ENCODE measurements at places on chromosomes 6 and 20.

DNA sequence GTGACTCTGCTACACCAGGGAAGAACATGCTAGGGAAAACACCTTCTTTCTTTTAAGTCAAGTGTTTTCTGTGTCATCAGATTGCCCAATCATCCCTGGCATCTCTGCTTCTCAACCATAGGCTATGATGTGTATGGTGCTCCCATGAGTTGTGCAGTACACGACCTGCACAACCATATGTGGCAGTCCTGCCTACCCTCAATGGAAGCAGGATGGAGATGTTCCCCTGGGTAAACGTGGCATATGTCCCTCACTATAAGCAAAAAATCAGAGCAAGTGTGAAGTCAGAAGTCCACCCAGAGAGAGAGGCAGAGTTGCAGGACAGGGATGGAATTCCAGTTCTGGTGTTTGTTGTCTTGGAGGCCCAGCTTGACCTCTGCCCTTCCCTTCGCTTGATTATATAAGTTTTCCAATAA, 10.3 kb upstream of the SNHG17 start:
- no peak for DNase-seq

- DNase-seq = peak; percentile 97
These were observed at the start of gene TRIM38 for GRCh38 chr6:25962149-25963127. Gene TRIM38, plus strand, starts transcription at chr6:25962802. Its CDS starts 3,721 bp downstream, at chr6:25966523.

GRCh38 chr6:134138226-134138975, 86.0 kb upstream of the SLC2A12 start:
- no peak for DNase-seq

- no peak for DNase-seq
These were observed 48.4 kb upstream of the DSN1 start for GRCh38 chr20:36821964-36822437.

DNA sequence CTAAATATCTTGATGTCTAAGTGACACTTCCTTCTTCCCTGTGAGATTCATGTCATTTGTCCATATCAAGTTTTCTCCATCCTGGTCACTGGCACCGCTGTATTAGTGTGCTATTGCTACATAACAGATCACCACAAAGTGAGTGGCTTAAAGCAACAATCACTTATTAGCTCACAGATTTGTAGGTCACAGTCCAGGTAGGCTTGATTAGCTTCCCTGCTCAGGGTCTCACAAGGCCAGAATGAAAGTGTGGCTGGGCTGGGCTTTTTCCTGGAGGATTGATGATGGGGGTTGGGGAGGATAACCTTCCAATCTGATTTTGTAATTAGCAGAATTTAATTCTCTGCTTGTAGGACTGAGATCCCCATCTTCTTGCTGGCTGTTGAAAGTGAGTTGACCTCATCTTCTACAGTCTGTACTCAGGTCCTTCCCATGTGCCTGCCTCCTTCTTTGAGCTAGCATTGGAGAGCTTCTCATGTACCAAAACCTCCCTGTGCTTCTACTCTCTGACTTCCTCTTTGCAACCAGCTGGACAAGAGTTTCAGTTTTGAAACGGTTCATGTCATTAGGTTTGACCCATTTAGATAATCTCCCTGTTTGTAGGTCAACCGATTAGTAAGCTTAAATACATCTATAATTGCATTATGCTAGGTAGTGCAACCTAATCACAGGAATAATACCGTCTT, 152.4 kb upstream of the MAN1A1 start:
- no peak for DNase-seq

DNA sequence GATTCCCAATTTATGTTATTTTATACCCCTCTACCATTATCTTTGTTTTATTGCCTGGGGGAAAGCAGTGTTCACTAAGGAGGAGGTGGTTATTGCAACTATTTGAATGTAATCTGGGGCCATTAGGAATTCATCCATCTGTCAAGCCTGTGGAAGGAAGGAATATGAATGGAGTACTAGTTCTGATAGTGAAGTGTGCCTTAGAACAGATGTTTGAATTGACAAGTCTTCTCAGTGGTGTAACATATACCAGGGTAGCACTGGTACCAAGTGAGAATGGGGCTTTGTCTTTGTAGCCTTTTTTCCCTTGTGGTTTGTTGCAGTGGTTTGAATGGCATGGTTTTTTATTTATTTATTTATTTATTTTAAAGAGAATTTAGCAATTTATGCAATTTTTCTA, 27.9 kb upstream of the HDAC2 start:
- DNase-seq = no peak

- DNase-seq = peak; percentile 31
These were observed 225.5 kb downstream of the BMP7 start for GRCh38 chr20:57040924-57041323.

GRCh38 chr6:137432054-137432611, 62.1 kb downstream of the OLIG3 start:
- no peak for DNase-seq

DNA sequence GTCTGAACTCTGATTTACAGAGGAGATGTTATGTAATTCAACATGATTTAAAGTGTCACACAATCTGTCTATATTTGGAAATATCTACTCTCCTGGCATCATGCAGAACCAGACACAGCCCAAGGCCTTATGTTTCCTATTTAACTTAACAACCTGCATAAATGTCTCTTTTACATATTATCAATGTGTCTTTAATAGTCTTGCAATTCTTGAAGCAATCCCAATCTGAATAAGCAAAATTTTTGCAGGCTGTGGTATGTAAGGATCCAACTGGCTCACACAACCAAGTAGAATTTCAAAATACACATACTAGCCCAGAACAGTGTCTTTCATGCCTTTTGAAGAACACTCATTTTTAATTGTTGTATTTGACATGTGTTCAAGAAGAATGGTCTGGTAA, 443.2 kb downstream of the MAFB start:
- no peak for DNase-seq

DNA sequence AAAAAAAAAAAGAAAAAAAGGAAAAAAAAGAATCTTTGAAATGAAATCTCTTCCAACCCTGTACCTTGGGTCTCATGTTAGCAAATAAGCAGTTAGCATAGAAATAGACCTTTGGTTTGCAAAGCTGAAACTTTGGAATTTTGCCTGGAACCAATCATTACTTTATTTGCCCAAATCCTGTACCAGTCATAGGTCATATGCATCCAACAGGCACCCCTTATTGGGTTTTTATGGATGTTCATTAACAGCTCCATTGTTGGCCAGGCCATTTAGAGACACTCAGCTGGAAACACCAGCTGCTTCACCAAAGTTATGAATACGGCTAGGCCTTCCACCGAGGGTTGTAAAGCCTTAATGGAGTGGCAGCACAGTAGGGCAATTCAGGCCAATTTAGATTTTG, 53.0 kb downstream of the ALDH8A1 start:
- DNase-seq = no peak

DNA sequence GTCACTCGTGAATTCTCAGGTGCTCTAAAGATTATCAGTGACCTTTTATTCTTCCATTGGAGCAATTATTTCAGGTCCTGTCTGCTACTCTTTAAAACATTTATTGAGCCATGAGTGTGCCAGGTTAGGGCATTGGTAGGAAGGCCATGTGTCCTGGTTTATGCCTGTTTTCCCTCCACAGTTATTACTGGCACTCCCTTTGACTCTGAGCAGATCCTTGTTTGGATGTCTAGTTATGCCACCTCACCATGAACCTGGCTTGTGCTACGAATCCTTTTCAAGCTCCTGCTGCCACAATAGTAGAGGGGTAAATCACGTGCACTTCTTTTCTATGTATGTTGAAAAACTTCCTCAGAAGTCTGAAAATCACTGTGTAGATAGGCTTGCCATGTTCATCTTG, 27.4 kb downstream of the CRYBG1 start:
- DNase-seq = no peak

GRCh38 chr20:10060226-10060625, 25.4 kb downstream of the ANKEF1 start:
- peak; percentile 24 for DNase-seq

DNA sequence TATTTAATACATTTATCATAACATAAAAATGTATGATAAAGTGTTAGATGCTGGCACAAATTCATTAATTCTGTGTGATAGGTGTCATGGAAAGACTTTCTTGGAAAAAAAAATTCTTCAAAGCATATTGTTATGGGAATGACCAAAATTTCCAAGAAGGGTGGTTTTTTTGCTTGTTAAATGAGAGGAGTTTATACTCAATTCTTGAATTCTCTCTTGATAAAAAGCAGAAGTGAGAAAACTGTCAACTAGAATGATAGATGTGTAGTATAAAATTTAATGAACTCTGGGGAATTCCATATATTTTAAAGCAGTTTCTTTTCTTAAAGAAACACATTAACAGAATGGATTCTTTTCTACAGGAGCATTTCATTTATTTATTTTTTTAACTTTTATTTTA, 62.0 kb upstream of the SNAP91 start:
- DNase-seq = no peak

DNA sequence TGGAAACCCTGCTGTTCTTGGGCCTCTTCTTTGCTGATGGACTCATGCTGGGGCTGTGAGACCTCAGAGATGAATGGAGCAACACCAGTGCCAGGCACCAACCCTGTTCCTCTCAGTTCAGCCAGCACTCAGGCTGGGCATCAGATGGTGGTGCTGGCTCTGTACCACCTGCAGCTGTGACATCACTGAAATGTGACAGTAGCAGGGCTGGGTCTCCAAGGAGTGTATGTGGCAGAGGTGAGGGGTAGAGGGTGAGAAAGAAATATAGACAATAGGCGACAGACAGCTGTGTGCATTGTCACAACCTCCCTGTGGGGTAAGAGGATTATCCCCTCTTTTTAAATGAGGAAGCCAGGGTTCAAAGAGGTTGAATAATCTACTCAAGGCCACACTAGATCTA, at the start of gene TP53TG5:
Gene TP53TG5, minus strand, starts transcription at position 135 of the 400 bp plus-strand sequence. Its CDS starts 89 bp downstream, at position 46.
- DNase-seq = no peak

- DNase-seq = no peak
These were observed 41.9 kb downstream of the UTRN start for GRCh38 chr6:144327081-144327480.

DNA sequence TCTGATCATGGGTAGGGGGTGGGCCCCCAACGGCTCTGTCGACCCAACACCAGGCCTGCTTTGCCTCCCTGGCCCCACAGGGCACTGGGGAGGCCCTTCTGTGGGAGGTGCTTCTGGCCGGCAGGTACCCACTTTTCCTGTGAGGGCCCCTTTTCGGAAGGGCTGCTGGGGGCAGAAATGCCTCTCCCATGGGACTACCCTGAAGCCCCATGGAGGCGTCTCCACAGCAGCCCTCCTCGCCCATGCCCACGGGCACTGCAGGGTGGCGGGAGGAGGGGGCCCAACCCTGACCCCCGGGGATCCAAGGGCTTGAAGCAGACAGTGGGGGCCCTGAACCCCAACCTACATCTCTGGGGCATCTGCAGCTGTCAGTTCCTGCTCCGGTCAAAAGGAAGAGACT, 2.3 kb downstream of the BIRC7 start:
- DNase-seq = no peak

DNA sequence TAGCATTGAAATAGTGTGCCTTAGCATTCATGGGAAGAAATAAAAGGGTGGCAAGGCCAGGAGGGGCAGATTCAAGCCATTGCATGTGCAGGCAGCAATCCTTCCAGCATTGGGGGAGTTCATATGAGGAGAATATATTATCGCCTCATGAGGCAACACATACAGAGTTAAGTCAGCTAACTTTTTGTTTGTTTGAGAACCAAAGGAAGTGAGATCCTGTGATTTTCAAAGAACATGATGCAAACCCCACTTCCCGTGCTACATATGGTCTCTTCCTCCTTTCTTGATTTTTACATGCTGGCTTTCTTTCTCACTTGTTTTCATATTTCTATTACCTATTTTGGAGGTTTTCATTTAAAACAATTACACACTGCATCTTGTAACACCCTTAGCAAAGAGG, 579.7 kb upstream of the ARID1B start:
- no peak for DNase-seq

- no peak for DNase-seq
These were observed 650.6 kb upstream of the ARID1B start for GRCh38 chr6:156126535-156126934.

GRCh38 chr6:95786802-95787201, 209.5 kb downstream of the MANEA start:
- DNase-seq = no peak

- DNase-seq = no peak
These were observed 171.4 kb downstream of the COL9A1 start for GRCh38 chr6:70131528-70131927.

DNA sequence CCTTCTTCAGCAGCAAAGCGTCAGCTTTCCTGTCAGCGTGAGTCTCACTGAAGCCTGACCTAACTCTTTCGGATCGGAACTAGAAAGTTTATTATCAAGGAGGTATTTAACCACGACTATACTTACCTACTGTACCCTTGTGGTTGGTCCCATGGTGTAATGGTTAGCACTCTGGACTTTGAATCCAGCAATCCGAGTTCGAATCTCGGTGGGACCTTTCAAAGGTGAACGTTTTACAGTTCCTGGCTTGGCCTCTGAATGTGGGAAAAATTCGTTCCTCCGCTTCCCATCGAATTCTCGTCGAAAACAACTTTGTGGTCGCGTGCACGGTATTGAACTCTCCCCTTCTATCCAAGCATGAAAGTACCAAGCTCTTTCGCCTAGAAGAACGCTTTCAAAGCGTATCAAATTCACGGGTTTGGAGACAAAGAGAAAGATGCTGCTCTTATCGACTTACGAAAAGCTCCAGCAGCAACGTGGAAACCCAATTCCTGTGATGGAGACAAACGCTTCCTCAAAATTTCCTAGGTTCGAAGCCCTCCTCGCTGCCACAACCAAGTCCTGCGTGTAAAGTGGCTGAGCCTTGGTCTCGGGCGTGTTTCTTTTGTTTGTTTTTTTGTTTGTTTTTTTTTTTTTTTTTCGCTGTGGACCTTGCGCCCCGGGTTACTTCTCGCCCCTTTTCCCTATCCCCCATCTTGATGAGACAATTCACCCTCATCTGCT, 63.7 kb downstream of the GPX5 start:
- DNase-seq = peak; percentile 90

GRCh38 chr20:40563296-40563950, 125.6 kb downstream of the MAFB start:
- no peak for DNase-seq

DNA sequence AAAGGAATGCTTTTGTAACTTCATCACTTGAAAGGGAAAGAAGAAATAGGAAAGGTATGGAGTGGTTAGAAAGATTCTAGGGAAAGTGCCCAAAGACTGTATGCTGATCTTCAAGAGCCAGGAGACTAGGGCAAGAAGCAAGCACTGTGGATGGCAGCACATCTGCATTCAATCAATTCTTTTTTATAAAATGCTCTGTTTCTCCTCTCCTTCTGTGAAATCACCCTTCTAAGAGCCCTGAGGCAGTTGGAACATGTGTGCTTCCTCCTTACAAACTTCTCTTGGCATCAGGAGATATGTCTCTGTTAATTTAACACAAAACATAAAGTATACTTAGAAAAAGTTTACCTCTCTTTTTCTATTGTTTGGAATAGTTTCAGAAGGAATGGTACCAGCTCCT, 1162.2 kb upstream of the GJE1 start:
- no peak for DNase-seq

GRCh38 chr6:156582509-156582992, 194.6 kb upstream of the ARID1B start:
- no peak for DNase-seq

GRCh38 chr6:108117427-108118358, 43.2 kb upstream of the OSTM1 start:
- peak; percentile 83 for DNase-seq

DNA sequence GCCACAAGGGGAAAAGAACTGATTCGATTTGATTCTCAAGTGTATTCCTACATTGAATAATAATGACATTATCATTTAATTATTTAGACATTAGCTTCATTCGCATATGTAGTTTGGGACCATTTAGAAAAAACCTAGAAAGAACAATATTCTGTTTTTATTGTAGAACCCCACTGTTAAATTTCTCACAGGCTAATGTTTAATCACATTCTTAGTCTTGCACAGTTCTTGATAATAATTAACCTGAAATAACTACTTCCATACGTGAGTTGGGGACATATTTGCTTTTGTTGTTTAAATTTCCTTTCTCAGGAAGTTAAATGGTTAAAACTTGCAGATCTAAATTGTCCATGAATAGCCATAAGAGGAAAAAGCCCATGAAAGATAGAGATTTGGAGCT, 275.2 kb downstream of the TFAP2B start:
- DNase-seq = no peak
